ENCODE measurements at places on chromosomes 1 and 21.
A peak's percentile ranks its signal among the peaks of the same experiment; 100 is the strongest.

- no peak overlapping the region for H3K4me3 ChIP-seq
- no peak for DNase-seq
- no peaks in the 10 kb centered on the region for H3K36me3 ChIP-seq
- H3K27me3 ChIP-seq: no peaks in the 10 kb centered on the region
- no peaks in the 10 kb centered on the region for H3K4me1 ChIP-seq
- H3K27ac ChIP-seq: no peak overlapping the region
These were observed 5.3 kb upstream of the MAP3K7CL start for GRCh38 chr21:29125191-29125590.

- no peak overlapping the region for H3K27ac ChIP-seq
- no peaks in the 10 kb centered on the region for H3K27me3 ChIP-seq
These were observed 151.8 kb downstream of the EIF4G3 start for GRCh38 chr1:21024918-21025317.

- H3K27me3 ChIP-seq: no peaks in the 10 kb centered on the region
- H3K36me3 ChIP-seq: no peaks in the 10 kb centered on the region
- H3K4me3 ChIP-seq: no peak overlapping the region
- no peak overlapping the region for H3K27ac ChIP-seq
- DNase-seq: no peak
These were observed 74.7 kb downstream of the FBXO2 start for GRCh38 chr1:11579506-11579905.

DNA sequence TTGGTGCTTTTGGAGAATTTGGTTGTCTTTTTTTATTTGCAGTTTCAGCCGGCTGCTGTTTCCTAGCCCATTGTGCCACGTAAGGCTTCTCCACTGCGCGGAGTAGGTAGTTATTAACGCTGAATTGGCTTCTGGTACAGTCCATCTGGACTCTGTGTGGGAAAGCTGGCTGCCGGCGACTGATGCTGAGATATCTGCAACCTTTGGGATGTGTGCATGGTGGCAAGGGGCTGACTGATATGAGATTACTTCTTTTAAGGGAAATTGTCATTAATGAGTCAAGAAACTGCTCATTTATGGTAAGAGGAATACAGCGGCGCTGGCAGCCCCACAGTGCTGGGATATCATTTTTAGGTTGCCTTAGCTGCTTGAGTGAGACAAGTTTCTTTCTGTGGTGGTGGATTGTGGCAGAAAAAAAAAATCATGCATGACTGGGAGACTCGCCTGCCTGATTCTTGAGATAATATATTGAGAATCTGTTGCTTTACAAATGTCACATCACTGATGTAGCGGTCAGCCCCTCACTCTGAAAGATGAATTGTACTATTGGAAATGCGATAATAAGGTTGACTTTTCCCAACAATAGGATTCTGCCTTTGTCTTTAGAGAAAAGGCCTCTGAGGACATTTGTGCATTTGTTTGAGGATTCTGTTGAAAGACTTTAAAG, 2.5 kb upstream of the ELAVL4 start:
- DNase-seq: no peak
- no peaks in the 10 kb centered on the region for H3K36me3 ChIP-seq
- peaks cover 6% of the 10 kb centered on the region for H3K27me3 ChIP-seq
- H3K27ac ChIP-seq: no peak overlapping the region

DNA sequence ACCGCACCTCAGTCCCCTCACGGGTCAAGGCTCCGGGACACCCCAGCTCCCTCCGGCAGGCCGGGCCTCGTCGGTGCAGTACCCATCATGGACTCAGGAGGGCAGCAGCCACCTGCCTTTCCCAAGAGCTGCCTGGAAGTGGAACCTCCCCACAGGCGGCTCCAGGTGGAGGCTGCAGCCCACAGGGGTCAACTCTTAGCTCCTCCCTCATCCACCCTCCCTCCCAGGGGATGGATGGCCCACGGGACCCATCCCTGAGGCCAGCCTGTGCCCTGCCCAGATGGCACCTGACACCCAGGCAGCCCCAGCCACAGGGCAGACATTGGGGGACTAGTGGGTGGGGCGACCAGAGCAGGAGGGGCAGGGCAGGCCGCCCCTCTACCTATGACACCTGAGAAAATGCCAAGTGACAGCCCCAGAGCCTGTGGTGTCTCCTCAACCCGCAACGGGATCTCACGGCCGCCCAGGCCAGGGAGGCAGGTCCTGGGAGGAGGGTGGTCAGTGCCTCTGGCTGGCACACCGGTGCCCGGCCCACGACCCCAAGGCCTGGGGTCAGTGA, 1.2 kb upstream of the ARHGEF16 start:
- peaks cover 45% of the 10 kb centered on the region for H3K27me3 ChIP-seq
- H3K36me3 ChIP-seq: no peaks in the 10 kb centered on the region
- H3K27ac ChIP-seq: no peak overlapping the region
- peak; percentile 73 for DNase-seq

Data from thymus (tissue), 14 donors.